Bronchial epithelial cell (primary cell): ENCODE measurements at places on chromosomes 7 and 10. TPM values are rescaled to one million over a fixed set of nuclear protein-coding genes. Genes with fewer than 3 reads are reported as not detected.

The AOAH gene
- total RNA-seq: not detected in 2 replicates

The ASB10 gene
- not detected in 2 replicates for total RNA-seq

The EPHA1 gene
- total RNA-seq: 19.0 and 51.5 TPM in 2 replicates

The SLC26A5 gene
- total RNA-seq: not detected in 2 replicates

The ADRA2A gene
- total RNA-seq: not detected in 2 replicates
